CMK (cell line): ENCODE measurements at places on chromosomes 5 and 9.

DNA sequence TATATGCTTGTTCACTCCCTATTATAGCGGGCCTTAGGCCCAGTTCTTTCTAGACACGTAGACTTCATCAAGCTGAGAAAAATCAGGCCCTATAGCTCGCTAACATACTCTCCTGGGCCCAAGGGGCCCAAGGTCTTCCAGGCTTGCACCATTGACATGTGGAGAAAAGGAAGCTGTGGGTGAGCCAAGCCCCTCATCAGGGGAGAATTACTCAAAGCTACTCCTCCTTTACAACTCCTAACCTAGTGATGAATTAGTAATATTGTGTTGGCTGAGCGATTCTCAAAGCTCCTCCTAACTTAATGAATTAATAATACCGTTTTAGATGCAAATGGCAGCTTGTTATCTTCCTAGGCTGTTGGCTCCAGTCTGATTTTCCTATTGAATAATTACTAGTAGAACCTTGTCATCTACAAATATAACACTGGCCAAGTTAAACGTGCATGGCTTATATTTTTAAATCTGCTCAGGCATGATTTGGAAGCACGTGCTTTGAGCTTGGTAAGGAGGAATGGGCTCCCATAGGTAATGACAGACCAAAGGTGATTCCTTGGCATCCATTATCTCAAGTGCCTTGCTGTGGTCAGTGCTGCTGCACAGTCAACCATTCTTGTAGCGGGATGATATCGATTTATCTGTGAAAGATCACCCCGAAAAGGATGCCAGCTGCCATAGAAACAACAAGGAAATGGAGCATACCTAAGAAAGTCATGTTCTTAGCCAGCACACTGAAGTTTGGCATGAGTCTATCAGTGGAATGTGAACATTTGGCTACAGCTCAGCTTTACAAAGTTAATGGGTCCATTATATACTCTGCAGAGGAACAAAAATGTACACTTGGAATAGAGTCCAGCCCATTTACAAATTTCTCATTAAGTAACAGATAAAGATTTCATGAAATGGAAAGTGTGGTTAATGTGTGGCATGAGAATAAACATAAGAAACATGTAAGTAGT, 23.8 kb downstream of the LVRN start:
- no peak for DNase-seq

DNA sequence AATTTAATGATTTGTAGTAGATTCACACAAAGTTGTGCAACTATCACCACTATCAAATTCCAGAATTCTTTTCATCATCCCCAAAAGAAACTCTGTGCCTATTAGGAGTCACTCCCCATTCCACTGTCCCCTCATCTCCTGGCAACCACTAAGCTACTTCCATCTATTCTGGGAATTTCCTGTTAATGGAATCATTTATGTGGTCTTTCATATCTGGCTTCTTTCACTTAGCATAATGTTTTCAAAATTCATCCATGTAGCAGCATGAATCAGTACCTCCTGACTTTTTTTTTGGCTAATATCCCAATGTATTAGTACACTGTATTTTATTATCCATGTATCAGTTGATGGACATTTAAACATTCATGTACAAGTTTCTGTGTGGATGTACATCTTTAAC, 157.6 kb downstream of the TTC39B start:
- no peak for DNase-seq

- no peak for DNase-seq
These were observed 39.7 kb downstream of the FABP6 start for GRCh38 chr5:160269017-160269416.

DNA sequence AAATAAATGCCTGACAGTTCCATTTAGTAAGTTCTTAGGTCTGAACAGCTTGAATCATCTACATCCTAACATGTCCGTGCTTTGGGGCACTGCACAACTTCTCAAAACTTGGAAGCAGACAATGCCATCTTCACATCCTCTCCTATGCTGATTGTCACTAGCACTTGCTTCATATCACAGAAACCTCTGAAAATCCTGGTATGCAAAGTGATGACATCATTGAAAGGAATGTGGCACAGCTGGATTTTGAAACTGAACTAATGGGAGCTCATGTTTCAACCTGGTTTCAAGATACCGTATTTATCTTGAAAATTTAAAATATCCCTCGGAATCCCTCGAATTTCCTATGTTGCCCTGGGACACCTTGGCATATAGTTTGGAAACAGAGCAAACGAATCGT, 490.2 kb upstream of the DAP start:
- DNase-seq: no peak

DNA sequence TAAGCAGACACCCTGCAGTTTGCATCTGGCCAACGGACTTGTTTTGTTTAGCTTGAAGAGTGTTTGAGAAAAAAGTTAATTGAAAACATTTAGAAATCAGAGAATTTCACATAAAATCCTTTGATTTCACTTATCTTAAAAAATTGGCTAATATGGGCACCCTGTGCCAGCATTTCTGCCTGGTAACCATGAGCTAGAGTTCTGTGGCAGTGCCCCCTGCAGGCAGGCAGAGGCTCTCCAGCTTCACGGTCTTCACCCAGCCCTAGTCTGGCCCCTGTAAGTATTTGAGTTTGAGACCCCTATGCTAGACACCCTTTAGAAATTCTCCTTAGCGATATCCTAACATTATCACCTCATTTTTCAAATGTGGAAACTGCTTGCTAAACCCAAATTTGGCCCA, 18.8 kb upstream of the FANCC start:
- DNase-seq: no peak

DNA sequence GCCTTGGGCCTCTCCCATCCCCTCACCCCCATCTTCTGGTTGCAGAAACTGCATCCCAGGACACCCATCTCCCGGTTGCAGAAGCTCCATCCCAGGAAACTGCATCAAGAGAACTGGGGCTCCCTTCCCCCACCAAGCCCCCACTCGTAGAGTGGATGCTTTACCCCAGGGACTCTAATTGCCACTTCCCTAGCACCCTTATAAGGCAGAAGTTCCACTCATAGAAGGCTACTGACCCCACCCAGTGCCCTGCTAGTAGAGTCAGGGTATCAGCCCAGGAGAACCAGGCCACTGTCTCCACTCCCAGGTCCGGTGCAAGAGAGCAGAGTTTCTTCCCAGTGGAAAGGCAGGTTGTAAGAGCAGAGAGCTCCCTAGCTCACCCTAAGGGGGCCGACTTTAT, 12.2 kb upstream of the SYK start:
- no peak for DNase-seq

- DNase-seq: no peak
These were observed 78.7 kb downstream of the GCNT4 start for GRCh38 chr5:74973694-74974093.

DNA sequence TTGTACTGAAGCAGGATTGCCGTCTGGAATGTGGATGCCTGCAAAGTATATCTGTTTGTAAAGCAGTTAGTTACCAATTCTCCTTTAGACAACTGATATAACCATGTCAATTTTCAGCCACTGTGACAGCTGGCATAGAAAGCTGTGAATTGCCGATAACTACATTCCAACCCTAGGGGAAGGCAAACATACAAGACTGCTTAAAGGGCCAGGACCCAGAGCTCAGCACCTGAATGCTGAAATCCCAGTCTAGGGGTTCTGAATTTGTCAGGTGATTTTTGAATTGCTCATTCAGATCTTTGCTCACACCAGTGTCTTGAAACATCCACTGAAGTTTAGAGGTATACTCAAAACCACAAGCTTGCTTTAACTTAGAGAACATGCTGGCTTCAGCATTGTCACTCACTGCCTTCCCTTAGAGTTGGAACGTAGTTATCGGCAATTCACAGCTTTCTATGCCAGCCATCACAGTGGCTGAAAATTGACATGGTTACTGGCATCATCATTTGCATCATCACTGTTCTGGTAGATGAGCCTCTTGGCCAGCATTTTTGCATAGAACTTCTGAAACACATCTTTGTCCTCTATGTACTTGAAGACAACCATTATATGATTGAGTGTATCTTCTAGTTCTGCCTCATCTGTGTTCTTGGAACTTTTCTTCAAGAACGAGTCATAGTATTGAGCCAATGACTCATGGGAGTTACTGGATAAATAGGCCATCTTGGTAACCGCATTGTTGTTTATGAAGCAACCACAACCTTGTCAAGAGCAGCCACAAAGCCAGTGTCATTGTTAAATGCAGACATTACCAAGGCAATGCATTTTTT, 82.1 kb downstream of the CCDC192 start:
- no peak for DNase-seq

DNA sequence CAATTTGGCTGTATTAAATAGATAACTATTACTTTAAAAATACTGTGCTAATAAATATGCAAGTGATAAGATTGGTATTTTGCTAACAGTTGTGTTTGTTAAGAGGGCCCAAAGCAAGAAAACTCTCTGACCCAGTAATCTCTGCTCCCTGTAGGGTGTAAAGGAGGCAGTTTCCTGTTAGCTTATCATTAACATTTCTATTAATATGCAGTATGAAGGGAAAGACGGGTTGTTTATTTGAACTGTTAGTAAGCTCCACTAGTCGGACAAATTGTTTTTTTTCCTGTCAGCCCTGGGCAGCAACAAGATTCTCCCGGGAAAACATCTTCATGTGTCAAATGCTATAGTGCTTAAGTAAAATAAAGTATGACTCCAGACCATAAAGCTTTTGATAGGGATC, 35.6 kb downstream of the ERP44 start:
- no peak for DNase-seq

GRCh38 chr5:138458384-138458783, 6.9 kb upstream of the EGR1 start:
- DNase-seq: no peak

GRCh38 chr5:123807177-123807945, 295.4 kb downstream of the CSNK1G3 start:
- DNase-seq: no peak

DNA sequence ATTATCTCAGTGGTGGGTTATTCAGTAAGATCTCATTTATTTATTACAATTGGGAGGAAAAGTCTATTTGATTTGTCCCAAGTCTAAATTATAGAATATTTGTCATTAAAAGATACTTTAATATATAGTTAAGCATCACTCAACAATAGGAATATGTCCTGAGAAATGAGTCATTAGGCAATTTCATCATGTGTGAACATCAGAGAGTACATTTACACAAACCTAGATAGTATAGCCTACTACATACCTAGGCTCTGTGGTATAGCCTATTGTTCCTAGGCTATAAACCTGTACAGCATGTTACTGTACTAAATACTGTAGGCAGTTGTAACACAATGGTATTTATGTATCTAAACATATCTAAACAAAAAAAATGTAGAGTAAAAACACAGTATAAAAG, 135.0 kb upstream of the RASA1 start:
- no peak for DNase-seq

- DNase-seq: no peak
These were observed 5.9 kb downstream of the NFIL3 start for GRCh38 chr9:91417602-91418214.

GRCh38 chr9:111599092-111599954, at the start of gene PTGR1:
Gene PTGR1 (minus strand): TSS chr9:111599647. CDS start chr9:111597422, 2,225 bp downstream.
- no peak for DNase-seq

DNA sequence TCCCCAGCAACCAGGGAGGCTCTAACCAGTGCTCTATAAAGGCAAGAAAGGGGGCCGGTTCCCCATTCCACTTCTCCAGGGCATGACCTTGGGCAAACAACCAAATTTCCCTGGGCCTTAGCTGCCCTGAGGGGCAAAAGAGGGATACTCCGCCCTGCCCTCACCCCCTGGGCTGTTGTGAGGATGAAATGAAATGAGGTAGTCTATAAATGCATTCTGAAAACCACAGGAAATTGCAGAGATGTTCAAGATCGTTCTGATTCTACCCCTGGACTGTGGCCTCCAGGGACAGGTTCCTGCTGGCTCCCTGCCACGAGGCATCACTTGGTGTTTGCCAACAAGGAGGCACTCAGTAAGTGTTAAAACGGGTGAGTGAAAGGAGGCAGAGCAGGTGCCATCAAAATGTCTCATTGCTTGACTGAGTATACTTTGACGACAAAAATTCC, 5.7 kb downstream of the RAPGEF1 start:
- DNase-seq: no peak

DNA sequence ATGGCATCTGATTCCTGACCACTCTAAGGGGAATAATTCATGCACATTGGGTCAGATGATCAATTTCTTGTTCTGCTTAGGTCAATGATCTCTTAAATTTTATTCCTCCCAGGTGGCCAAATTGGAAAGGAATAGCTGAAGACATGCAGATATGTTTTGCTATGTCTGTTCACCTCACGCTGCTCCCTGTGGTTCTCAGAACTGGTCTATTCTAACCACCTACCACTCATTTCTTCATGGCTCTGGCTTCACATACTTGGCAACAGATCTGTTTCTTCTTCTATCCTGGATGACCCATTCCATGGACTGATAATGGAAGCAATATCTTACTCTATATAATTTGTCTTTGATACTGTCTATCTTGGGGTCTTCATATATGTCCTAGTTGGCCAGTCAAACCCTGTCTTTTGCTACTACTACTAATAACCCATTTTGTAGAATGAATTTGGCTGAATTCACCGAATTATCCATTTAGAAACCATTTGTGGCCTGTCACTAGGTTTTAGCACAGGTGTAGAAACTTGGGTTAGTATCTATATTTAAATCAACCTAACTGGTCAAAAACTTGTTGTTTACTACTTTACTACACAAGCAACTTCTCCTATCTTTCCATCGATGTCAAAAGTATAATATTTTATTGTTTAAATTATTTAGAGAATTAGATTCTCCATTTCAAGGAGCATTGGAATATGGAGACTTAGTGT, 650.9 kb downstream of the TLE4 start:
- no peak for DNase-seq

DNA sequence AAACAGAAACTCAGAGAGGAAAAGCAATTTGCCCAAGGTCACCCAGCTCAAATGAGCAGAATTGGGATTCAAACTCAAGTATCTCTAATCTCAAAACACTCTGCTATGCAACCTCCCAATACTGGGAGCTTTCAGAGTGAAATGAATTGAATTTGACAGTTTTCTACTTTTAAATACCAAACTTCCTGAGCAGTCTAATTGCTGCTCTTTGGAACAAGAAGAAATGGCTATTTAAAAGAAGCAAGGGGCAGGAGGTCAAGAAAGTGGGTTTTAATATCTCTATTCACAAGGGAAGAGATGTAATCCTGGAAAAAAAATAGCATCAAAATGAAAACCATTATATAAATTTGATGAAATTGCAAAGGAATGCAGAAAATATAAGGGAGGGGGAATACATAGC, 142.6 kb downstream of the INSYN2B start:
- no peak for DNase-seq

GRCh38 chr5:96370976-96371375, 62.1 kb downstream of the PCSK1 start:
- DNase-seq: no peak

- no peak for DNase-seq
These were observed 54.2 kb downstream of the ELAVL2 start for GRCh38 chr9:23771746-23772384.
